ENCODE measurements at places on chromosomes 3 and 15. TPM values are rescaled to one million over a fixed set of nuclear protein-coding genes. Genes with fewer than 3 reads are reported as not detected.

SI gene
- total RNA-seq: not detected

IL20RB gene
- 1.1 TPM for total RNA-seq

PLXNA1 gene
- 6.7 TPM for total RNA-seq

- DNase-seq: no peak
- H3K27ac ChIP-seq: no peak overlapping the region
- no peaks in the 10 kb centered on the region for H3K4me1 ChIP-seq
- H3K27me3 ChIP-seq: peaks cover 5% of the 10 kb centered on the region
These were observed 38.6 kb downstream of the MAGEF1 start for GRCh38 chr3:184672977-184673870.

- H3K4me1 ChIP-seq: peaks cover 7% of the 10 kb centered on the region
- no peak for DNase-seq
- no peak overlapping the region for H3K4me3 ChIP-seq
- H3K36me3 ChIP-seq: no peaks in the 10 kb centered on the region
- peaks cover 5% of the 10 kb centered on the region for H3K27me3 ChIP-seq
- H3K27ac ChIP-seq: no peak overlapping the region
These were observed 66.1 kb downstream of the NOX5 start for GRCh38 chr15:69080295-69081248.

DNA sequence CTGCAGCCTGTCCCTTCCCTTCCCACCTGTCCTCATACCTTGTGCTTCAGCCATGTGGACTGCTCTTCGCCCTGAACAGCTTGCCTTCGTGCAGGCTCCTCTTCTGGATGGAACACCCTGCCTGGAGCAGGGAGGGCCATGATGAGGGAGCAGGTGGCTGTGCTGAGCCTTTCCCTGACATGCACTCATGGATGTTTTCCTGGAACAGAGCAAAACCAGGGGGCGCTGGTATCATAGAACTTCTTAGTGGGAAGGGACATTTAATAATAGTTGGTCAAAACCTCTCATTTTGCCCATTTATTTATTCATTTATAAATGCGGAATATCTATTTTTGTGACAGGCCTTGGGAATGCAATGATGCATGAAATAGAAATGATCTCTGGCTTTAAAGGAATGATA lies 149.3 kb downstream of the CACNA1D start:
- H3K4me3 ChIP-seq: no peak overlapping the region
- peaks cover 15% of the 10 kb centered on the region for H3K27me3 ChIP-seq
- no peaks in the 10 kb centered on the region for H3K36me3 ChIP-seq
- H3K27ac ChIP-seq: no peak overlapping the region
- H3K4me1 ChIP-seq: no peaks in the 10 kb centered on the region
- DNase-seq: no peak

DNA sequence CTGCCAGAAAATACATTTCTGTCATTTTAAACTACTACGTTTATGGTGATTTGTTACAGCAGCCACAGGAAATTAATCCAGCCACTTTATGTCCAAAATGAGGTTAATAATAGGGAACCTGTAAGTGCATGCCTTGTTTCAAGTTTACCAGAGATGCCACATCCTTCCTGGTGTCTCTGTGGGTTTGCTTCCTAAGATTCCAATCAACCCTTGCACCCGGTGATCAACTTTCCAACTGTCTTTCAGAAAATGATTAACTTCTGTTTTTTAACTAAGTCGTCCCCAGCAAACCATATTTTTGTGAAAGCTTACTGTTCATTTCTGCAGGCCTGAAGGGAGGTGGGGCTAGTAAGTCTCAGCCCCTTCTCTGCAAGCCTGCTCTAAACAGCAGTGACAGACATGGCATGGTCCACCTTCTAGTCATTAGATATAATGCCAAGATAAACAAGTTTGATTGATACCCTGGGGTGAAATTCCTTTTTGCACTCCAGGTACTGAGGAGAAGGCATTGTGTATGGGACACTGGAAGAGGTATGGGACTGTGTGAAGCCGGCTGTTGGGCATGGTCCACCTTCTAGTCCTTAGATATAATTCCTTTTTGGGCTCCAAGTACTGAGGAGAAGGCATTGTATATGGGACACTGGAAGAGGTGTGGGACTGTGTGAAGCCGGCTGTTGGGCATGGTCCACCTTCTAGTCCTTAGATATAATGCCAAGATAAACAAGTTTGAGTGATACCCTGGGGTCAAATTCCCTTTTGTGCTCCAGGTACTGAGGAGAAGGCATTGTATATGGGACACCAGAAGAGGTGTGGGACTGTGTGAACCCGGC lies 11.1 kb upstream of the TMC3 start:
- no peak overlapping the region for H3K4me3 ChIP-seq
- no peaks in the 10 kb centered on the region for H3K36me3 ChIP-seq
- no peaks in the 10 kb centered on the region for H3K27me3 ChIP-seq
- DNase-seq: no peak
- H3K27ac ChIP-seq: no peak overlapping the region
- peaks cover 12% of the 10 kb centered on the region for H3K4me1 ChIP-seq

- peaks cover 19% of the 10 kb centered on the region for H3K36me3 ChIP-seq
- H3K4me3 ChIP-seq: no peak overlapping the region
- DNase-seq: no peak
- no peaks in the 10 kb centered on the region for H3K27me3 ChIP-seq
- no peak overlapping the region for H3K27ac ChIP-seq
- H3K4me1 ChIP-seq: peaks cover 3% of the 10 kb centered on the region
These were observed 26.8 kb upstream of the OCA2 start for GRCh38 chr15:28125673-28126651.

DNA sequence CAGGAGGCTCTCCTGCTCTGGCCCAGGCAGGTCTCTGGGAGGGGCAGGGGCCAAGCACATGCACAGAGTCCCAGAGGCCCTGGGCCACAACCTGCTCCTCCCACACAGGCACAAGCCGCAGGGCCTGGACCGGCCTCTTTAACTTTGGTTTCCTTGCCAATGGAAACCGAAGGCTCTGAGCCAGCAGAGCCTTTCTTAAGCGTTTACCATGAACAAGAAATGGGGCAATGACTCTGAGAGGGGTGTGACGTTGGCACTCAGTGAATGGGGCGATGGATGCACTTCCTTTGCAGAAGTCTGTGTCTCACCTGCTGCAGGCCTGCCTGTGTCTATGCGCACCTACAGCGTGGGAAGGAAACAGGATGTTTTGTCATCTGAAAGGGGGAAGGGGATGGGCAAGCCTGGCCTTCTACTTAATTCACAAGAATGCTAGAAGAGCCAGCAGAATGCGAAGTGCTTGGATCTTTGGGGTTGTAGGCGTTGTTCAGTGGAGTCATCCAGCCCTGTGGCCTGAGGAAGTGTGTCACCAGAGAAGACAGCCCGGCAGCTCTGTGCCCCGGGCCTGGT lies 41.8 kb downstream of the IFT122 start:
- H3K36me3 ChIP-seq: peaks cover 7% of the 10 kb centered on the region
- H3K4me1 ChIP-seq: peaks cover 14% of the 10 kb centered on the region
- H3K27ac ChIP-seq: peak overlapping the region; percentile 55
- DNase-seq: peak; percentile 67

DNA sequence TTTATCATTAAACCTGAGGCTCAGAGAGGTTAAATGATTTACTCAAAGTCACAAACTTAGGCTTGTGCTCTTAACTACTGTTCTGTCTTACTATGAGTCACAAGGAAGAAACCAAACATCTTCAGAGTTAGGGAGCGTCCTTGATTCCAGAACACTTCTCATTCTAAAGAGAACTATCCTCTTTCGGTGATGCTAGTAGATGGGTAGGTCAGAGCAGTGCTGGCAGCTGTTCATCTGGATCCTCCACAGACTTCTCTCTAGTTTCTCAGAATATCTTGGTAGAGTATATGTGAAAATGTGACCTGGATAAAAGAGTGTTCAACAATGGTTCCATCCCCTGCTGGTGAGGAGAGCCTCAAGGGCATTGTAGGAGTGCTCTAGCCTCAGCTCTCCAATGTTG lies 3.3 kb downstream of the ARL6IP5 start:
- H3K4me3 ChIP-seq: peak overlapping the region; percentile 65
- no peaks in the 10 kb centered on the region for H3K27me3 ChIP-seq
- DNase-seq: peak; percentile 34
- peaks cover 41% of the 10 kb centered on the region for H3K36me3 ChIP-seq
- peaks cover 64% of the 10 kb centered on the region for H3K4me1 ChIP-seq
- peak overlapping the region; percentile 89 for H3K27ac ChIP-seq

GRCh38 chr15:87671289-87671688 lies 585.2 kb downstream of the NTRK3 start:
- H3K27me3 ChIP-seq: peaks cover 4% of the 10 kb centered on the region
- H3K27ac ChIP-seq: no peak overlapping the region
- H3K4me1 ChIP-seq: no peaks in the 10 kb centered on the region
- no peaks in the 10 kb centered on the region for H3K36me3 ChIP-seq

GRCh38 chr15:65655026-65655425 lies 33.3 kb downstream of the SLC24A1 start:
- no peak for DNase-seq
- H3K27ac ChIP-seq: no peak overlapping the region
- H3K4me1 ChIP-seq: peaks cover 5% of the 10 kb centered on the region

DNA sequence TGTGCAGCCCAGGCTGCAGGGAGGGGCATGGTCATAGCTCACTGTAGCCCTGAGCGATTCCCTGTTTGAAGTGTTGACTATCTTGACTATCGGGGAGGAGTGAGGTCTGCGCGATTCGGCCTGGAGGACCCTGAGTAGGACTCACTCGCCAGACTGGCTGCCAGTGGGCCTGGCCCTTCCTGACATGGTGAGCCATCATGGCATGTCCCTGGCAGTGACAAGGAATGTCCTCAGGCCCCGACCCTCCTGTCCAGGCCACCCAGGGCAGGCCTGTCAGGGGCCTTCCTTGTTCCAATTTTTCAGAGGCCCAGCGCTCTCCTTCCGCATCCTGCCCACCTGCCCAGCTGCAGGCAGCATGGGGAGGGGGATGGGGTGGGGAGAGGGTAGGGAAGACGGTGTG lies 5.2 kb upstream of the OCA2 start:
- H3K27ac ChIP-seq: no peak overlapping the region
- H3K36me3 ChIP-seq: no peaks in the 10 kb centered on the region
- H3K27me3 ChIP-seq: peaks cover 21% of the 10 kb centered on the region
- H3K4me1 ChIP-seq: peaks cover 12% of the 10 kb centered on the region
- no peak for DNase-seq

DNA sequence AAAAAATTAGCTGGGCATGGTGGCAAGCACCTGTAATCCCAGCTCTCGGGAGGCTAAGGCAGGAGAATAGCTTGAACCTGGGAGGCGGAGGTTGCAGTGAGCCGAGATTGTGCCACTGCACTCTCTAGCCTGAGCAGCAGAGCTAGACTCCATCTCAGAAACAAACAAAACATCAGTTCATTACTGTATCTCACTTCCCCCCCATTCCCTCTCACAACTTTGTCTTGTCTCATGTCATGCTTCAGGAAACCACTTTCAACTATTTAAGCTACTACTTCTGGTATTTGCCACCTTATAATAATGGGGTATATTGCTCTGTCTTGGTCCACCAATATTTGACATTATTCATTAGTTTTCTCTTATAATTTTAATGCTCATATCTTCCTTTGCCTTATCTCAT lies 26.2 kb downstream of the PIK3CA start:
- DNase-seq: no peak
- H3K4me1 ChIP-seq: peaks cover 35% of the 10 kb centered on the region
- H3K4me3 ChIP-seq: no peak overlapping the region

DNA sequence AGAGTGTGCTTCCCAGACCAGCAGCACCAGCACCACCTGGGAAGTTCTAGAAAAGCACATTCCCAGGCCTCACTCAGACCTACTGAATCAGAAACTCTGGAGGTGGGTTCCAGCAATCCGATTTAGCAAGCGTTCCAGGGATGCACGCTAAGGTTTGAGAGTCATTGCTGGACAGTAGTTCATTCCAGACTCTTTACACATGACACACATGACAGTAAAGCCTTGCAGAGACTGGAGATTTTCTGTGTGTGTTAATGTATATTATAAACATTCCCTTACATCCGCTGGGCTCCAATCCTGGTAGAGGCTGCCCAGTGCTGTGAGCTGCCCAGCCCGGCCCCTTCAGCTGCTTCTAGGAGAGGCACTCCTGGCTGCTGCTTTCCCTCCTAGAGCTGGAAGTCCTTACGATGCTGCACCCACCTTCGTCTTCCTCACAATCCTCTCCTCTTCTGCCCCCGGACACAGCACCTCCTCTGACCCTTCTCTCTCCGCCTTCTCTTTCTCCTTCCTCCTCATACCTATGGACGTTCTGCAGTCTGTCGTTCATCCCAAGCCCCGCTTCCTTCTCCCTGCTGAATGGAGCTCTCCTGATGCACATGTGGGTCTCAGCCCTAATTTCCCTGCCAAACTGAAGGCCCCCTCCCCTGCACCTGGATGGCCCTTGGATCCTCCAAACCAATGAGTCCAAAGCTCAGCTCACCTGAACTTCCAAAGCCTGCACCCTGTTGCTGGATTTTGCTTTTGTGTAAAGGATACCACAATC lies 44.4 kb downstream of the ITGA11 start:
- no peak overlapping the region for H3K4me3 ChIP-seq
- H3K27me3 ChIP-seq: peaks cover 10% of the 10 kb centered on the region
- H3K4me1 ChIP-seq: no peaks in the 10 kb centered on the region
- no peak for DNase-seq
